ENCODE measurements at places on chromosomes 5 and 9. TPM values are rescaled to one million over a fixed set of nuclear protein-coding genes. Genes with fewer than 3 reads are reported as not detected.
A peak's percentile ranks its signal among the peaks of the same experiment; 100 is the strongest.

- peaks cover 5% of the 10 kb centered on the region for H3K4me1 ChIP-seq
- DNase-seq, result no peak
- H3K27ac ChIP-seq, result no peak overlapping the region
- H3K27me3 ChIP-seq, result peaks cover 31% of the 10 kb centered on the region
Observed at GRCh38 chr9:29217966-29218365, 1644.7 kb upstream of the C9orf72 start.

GRCh38 chr9:107905308-107906020, 415.9 kb upstream of the KLF4 start:
- no peak for DNase-seq
- H3K27me3 ChIP-seq, result no peaks in the 10 kb centered on the region
- H3K4me1 ChIP-seq, result no peaks in the 10 kb centered on the region

- DNase-seq, result no peak
- H3K36me3 ChIP-seq, result no peaks in the 10 kb centered on the region
- no peak overlapping the region for H3K4me3 ChIP-seq
Observed at GRCh38 chr9:121561385-121562222, 62.0 kb upstream of the GGTA1 start.

DNA sequence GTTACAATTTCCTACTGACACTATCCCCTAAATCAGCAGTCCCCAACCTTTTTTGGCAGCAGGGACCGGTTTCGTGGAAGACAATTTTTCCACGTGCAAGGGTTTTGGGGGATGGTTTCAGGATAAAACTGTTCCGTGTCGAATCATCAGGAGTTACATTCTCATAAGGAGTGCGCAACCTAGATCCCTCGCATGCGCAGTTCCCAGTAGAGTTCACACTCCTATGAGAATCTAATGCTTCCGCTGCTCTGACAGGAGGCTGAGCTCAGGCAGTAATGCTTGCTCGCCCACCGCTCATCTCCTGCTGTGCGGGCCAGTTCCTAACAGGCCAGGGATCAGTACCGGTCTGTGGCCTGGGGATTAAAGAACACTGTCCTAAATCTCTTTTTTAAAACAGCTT, 13.2 kb upstream of the NFIL3 start:
- no peak overlapping the region for H3K27ac ChIP-seq
- no peak overlapping the region for H3K4me3 ChIP-seq
- no peak for DNase-seq
- peaks cover 29% of the 10 kb centered on the region for H3K27me3 ChIP-seq
- peaks cover 3% of the 10 kb centered on the region for H3K4me1 ChIP-seq
- H3K36me3 ChIP-seq, result no peaks in the 10 kb centered on the region

Gene LRRC26
- total RNA-seq, result not detected

- H3K27me3 ChIP-seq, result no peaks in the 10 kb centered on the region
- no peaks in the 10 kb centered on the region for H3K4me1 ChIP-seq
- H3K36me3 ChIP-seq, result no peaks in the 10 kb centered on the region
- H3K27ac ChIP-seq, result no peak overlapping the region
- DNase-seq, result no peak
Observed at GRCh38 chr5:37889612-37890317, 49.9 kb upstream of the GDNF start.

GRCh38 chr9:120693700-120694008, 20.6 kb downstream of the MEGF9 start:
- no peaks in the 10 kb centered on the region for H3K36me3 ChIP-seq
- H3K27me3 ChIP-seq, result no peaks in the 10 kb centered on the region

Gene HCN1
- not detected for total RNA-seq

GRCh38 chr5:6783787-6784186, 70.6 kb downstream of the TENT4A start:
- H3K36me3 ChIP-seq, result no peaks in the 10 kb centered on the region
- no peak overlapping the region for H3K27ac ChIP-seq
- H3K4me3 ChIP-seq, result no peak overlapping the region
- peaks cover 2% of the 10 kb centered on the region for H3K27me3 ChIP-seq
- no peaks in the 10 kb centered on the region for H3K4me1 ChIP-seq

DNA sequence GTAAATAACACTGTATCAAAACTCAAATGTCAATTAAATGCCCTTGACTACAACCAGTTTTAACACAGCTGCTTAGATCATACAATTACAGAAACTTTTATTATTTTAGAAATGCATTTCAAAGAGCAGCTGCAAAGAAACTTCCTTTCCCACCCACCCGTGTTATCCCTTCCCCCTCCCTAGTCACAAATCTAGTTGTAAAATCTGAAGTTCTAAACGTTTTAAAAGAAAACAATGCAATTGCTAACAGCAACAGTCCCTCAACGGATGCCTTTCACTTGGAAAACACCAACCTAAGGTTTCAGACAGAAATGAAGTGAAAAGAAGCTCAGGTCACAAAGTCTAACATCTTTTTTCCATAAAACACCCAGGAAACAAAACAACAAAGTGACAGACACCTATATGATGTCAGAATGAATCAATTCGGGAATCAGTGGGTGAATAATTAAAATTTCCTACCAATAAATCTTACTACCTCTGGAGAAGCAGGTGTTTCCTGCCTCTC, 100.3 kb downstream of the FBXW11 start:
- H3K27me3 ChIP-seq, result no peaks in the 10 kb centered on the region
- peaks cover 52% of the 10 kb centered on the region for H3K4me1 ChIP-seq
- peaks cover 21% of the 10 kb centered on the region for H3K36me3 ChIP-seq
- DNase-seq, result peak; percentile 22
- peak overlapping the region; percentile 0 for H3K4me3 ChIP-seq
- H3K27ac ChIP-seq, result peak overlapping the region; percentile 92

DNA sequence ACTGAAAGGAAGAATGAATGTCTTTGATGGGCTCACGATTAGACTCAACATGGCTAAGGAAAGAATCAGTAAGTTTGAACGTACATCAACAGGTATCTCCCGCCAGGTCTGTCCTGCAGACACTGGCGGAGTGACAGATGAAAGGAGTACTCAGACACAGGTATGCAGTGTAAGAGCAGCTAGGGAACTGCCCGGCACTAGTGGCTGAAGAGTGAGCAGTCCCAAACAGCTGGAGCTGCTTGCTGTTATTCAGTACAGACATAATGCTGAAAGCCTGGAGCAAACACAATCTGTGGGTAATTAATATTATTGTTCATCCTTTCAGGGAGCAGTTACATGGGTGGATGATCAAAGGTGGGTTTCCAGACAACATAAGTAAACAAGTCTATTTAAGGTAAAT, 835.5 kb downstream of the TLE4 start:
- H3K36me3 ChIP-seq, result no peaks in the 10 kb centered on the region
- H3K4me3 ChIP-seq, result no peak overlapping the region
- no peaks in the 10 kb centered on the region for H3K4me1 ChIP-seq
- H3K27me3 ChIP-seq, result no peaks in the 10 kb centered on the region
- no peak for DNase-seq

Gene NCS1
- total RNA-seq, result 25.2 TPM

DNA sequence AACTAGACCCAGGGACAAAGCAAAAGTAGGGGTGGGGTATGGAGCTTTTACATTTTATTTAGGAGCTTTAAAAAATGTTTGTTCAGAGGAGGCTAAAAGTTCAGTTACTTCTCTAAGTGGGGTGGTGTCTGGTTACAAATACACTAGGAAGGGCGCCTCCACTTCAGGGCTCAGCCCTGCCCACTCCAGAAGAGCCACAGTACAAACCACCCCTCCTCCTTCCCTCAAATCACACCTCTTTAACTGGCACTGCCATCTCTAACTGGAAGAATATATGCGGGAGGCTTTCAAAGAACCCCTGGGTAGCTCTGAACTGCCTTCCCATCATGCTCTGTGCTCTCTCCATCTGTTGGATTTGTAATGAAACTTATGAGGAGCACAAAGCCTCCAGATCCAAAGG, 98.8 kb upstream of the NFIB start:
- no peak overlapping the region for H3K4me3 ChIP-seq
- no peaks in the 10 kb centered on the region for H3K36me3 ChIP-seq
- H3K27ac ChIP-seq, result no peak overlapping the region

Gene PRR16
- not detected for total RNA-seq

GRCh38 chr5:570446-570845, 41.7 kb upstream of the CEP72 start:
- no peak overlapping the region for H3K27ac ChIP-seq
- no peak for DNase-seq
- H3K36me3 ChIP-seq, result no peaks in the 10 kb centered on the region
- H3K4me3 ChIP-seq, result no peak overlapping the region

DNA sequence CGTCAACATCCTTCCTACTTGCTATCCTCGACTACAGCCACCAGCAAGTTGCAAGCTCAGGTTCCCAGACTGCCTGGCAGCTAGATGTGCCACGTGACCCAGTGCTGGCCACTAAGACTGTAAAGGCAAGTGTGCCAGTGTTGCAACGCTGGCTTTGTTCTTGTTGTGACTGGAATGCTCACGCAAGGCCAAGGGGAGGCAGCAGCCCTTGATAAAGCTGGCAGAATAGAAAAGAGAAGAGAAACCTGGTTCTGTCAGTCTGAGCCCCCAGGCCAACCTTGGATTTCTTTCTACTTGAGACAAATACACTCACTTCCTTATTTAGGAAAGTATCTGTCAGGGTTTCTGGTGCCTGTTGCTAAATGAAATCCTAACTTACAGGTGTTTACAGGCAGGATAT, 113.0 kb downstream of the KLHL3 start:
- no peaks in the 10 kb centered on the region for H3K27me3 ChIP-seq
- no peak for DNase-seq
- no peaks in the 10 kb centered on the region for H3K4me1 ChIP-seq
- no peak overlapping the region for H3K4me3 ChIP-seq
- H3K27ac ChIP-seq, result no peak overlapping the region

Gene PCDHB13
- not detected for total RNA-seq

GRCh38 chr5:6995115-6995514, 281.9 kb downstream of the TENT4A start:
- peaks cover under 1% of the 10 kb centered on the region for H3K4me1 ChIP-seq
- H3K27ac ChIP-seq, result no peak overlapping the region
- H3K4me3 ChIP-seq, result no peak overlapping the region
- no peak for DNase-seq

DNA sequence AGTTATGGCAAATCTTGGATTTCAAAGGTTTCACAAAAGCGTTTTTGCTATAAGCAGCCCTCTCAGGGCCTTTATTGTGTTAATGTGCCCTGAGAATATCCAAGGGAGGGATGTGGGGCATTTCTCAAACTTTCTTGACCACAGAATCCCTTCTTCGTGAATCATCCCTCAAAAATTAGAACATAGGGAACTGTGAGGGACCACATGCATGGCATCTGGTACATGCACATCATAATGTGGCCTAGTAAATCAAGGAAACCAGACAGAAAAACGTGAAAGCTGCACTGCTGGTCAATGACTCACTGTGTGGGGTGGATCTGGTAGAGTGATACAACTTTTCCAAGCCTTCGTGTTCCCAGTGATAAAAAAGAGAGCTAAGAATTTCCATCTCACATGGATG, 22.4 kb downstream of the DDX31 start:
- H3K27ac ChIP-seq, result no peak overlapping the region
- H3K4me1 ChIP-seq, result peaks cover 8% of the 10 kb centered on the region
- H3K36me3 ChIP-seq, result peaks cover 49% of the 10 kb centered on the region

GRCh38 chr5:44385291-44385900, 3.8 kb downstream of the FGF10 start:
- H3K4me3 ChIP-seq, result no peak overlapping the region
- H3K4me1 ChIP-seq, result peaks cover 10% of the 10 kb centered on the region
- H3K27me3 ChIP-seq, result peaks cover 32% of the 10 kb centered on the region
- no peak for DNase-seq
- H3K27ac ChIP-seq, result no peak overlapping the region

DNA sequence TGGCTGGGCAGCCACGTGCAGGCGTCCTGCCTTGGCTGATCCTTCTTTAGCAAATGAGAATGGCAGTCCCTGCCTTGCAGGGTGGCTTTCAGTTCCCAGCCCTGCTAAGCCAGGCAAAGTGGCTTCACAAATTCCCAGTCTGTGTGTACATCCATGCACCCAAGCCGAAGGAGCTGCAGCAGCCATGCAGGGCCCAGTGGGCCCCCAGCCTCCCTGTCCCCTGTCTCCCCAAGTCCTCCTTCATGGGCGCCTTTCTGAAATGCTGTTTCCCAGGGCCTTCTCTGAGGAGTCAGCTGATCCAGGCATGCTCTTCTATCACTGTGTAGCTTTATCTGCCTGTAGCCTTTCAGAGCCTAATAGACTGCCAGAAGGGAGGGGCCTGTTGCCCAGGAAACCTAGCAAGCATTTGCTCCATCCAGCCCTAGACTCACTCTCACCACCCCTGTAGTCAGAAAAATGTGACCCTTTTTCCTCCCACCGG, 47.4 kb upstream of the SHC3 start:
- H3K4me1 ChIP-seq, result no peaks in the 10 kb centered on the region
- H3K27ac ChIP-seq, result no peak overlapping the region
- no peak overlapping the region for H3K4me3 ChIP-seq
- no peaks in the 10 kb centered on the region for H3K36me3 ChIP-seq
- no peak for DNase-seq

Gene NDST1
- total RNA-seq, result 5.1 TPM

DNA sequence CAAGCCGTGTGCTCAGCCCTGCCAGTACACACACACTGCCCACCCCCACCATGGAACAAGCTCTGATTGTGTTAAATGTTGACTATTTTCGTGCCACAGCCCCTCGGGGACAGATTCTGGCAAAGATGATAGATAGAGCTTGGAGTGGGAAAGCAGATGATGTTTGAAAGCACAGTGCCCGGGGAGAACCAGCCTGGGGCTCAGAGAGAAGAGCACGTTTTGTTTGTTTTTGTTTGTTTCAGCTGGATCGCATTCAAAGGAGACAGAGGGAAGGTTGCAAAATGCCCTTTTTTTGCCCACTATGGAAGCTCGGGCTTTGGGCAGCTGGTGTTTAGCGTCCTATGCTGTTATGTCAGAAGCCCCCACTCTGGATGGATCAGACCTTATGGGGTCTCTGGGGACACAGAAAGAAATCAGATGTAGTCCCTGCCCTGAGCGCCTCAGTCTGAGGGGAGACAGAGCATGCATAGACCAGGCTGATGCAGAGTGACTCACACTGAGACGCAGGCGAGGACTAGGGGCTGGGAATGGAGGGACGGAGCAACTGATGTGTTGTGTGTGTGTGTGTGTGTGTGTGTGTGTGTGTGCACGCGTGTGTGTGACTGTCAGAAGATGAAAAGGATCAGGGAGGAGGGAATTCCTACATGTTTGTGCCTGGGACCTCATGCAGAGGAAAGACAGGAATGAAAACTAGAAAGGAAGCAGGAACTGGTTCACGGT, 229.7 kb downstream of the MELK start:
- no peaks in the 10 kb centered on the region for H3K36me3 ChIP-seq
- no peaks in the 10 kb centered on the region for H3K4me1 ChIP-seq
- no peak overlapping the region for H3K27ac ChIP-seq
- DNase-seq, result no peak
- peaks cover 14% of the 10 kb centered on the region for H3K27me3 ChIP-seq

Measured in activated CD4-positive, alpha-beta T cell treated with anti-CD3 and anti-CD28 coated beads for 36 hours (primary cell).